Neuronal stem cell (in vitro differentiated cells): ENCODE measurements at places on chromosomes 7 and 10.

DNA sequence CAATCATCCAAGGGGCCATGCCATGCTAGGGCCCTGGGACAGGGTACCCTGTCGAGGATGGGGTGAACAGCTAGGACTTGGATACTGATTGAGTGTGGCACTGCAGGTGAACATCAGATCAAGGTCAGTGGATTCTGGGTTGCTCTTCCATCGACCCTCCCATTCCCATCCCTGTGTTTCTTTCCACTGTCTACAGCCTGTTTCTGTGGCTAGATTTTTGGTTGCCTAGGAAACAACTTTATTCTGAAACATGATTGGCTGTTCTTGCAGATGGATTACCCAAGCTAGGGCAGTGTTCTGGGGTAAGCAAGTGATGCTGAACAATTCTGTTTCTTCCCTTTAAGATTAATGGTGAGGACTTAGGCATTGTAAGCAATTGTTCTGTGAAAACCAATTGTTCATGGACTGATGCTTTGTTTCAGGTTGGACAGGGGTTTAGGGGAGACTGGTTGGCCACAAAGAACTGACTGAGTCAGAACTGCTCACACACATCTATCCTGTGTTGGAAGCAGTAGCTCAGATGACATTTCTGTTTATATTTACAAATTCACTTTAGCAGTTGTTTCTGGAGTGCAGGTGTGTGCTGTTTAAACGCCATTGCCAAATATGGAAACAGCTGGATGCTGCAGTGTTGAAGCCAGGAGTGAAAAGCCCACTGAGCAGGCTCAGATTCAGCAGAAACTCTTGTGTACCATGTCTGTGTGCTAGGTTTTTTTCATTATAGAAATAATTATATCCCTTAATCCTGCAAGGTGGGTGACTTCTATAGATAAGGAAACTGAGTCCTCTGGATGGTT lies 102.3 kb upstream of the BTBD16 start:
- no peak for DNase-seq

GRCh38 chr7:157890921-157891401 lies 554.2 kb downstream of the DNAJB6 start:
- DNase-seq: no peak

DNA sequence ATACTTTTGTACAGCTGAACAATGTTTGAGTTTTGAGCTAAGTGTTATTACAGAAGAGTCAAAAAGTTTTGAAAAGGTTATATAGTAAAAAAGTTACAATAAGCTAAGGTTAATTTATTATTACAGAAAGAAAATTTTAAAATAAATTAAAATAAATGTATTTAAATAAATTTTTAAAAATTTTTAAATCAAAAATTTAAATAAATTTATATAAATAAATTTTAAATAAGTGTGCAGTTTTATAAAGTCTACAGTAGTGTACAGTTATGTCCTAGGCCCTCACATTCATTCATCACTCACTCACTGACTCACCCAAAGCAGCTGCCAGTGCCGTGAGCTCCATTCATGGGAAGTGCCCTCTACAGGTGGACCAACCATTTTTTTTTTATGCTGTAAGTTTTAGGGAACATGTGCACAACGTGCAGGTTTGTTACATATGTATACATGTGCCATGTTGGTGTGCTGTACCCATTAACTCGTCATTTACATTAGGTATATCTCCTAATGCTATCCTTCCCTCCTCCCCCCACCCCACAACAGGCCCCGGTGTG lies 462.9 kb upstream of the ZMIZ1 start:
- no peak for DNase-seq

GRCh38 chr10:14820775-14821154 lies 17.1 kb downstream of the CDNF start:
- DNase-seq: no peak

- no peak for DNase-seq
Observed at GRCh38 chr7:18541181-18541870, 45.8 kb downstream of the HDAC9 start.

GRCh38 chr10:123535386-123535785 lies 130.8 kb upstream of the GPR26 start:
- DNase-seq: no peak

DNA sequence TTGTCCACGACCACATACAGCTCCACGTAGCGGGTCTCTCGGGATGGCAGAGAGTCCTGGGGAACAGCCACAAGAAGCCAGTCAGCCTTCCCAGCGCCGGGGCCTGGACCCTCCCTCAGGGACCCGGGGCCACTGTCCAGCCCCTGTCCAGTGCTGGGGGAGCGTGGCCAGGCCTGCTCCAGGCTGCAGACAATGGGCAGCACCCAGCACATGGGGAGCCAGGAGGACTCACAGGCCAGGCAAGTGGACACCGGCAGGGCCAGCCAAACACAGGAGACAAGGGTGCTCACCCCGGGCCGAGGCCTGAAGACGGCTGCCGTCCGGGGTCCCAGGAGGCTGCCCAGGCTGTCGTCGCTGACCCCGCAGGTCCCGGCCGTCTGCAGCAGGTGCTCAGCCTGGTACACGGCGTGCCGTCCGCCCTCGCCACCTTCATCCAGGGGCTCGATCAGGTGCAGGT lies 3.7 kb downstream of the ADAM8 start:
- DNase-seq: no peak

GRCh38 chr7:51620706-51621105 lies 304.1 kb upstream of the COBL start:
- no peak for DNase-seq

- no peak for DNase-seq
Observed at GRCh38 chr10:33722067-33722466, 387.6 kb upstream of the NRP1 start.

DNA sequence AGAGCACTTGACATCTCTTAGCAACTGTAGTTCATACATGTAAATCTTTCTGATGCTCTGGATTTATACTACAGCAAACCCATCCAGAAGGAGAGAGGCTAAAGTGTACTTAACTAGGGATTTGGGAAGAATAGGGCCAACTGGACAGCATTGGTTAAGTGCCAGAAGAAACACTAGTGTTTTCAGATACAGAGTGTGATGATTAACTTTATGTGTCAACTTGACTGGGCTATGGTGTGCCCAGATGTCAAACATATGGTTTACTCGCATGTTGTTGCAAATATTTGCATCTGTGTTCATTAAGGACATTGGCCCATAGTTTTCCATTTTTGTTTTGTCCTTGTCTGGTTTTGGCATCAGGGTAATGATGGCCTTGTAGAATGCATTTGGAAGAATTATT lies 384.7 kb upstream of the KCND2 start:
- no peak for DNase-seq

GRCh38 chr10:22314852-22315251 lies 1.3 kb upstream of the COMMD3 start:
- no peak for DNase-seq

GRCh38 chr10:34758447-34758996 lies 56.6 kb downstream of the PARD3 start:
- no peak for DNase-seq

DNA sequence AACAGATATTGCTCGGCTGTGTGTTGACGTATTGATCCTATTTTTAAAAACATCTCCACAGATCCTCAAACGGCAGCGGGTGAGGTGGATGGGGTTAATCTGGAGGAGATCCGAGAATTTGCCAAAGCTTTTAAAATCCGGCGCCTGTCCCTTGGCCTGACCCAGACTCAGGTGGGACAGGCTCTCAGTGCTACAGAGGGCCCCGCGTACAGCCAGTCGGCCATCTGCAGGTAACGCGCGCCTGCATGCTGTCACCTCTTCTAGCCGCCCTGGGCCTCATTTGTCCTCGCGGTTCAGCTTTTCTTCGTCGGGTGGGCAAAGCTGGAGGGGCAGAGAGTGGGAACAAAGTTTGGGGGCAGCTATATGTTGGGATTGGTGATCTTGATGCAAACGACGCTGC lies 105.7 kb upstream of the YAE1 start:
- DNase-seq: no peak

- no peak for DNase-seq
Observed at GRCh38 chr10:119962837-119963236, 70.3 kb downstream of the SEC23IP start.

DNA sequence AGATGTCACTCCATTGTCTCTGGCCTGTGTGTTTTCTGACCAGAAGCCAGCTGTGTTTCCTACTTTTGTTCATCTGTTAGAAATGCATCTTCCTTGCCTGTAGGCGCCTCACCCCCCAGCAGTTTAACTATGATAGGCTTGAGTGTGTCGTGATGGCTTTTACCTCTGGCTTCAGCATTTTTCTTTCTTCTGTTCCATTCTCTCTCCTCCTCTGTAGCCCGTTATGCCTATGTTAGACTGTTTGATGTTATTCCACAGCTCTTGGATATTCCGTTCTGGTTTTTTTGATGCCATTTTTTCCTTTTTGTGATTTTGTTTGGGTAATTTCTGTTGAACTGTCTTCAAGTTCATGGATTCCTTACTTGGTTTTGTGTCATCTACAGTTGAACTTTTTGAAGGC lies 17.9 kb downstream of the MMP21 start:
- no peak for DNase-seq

DNA sequence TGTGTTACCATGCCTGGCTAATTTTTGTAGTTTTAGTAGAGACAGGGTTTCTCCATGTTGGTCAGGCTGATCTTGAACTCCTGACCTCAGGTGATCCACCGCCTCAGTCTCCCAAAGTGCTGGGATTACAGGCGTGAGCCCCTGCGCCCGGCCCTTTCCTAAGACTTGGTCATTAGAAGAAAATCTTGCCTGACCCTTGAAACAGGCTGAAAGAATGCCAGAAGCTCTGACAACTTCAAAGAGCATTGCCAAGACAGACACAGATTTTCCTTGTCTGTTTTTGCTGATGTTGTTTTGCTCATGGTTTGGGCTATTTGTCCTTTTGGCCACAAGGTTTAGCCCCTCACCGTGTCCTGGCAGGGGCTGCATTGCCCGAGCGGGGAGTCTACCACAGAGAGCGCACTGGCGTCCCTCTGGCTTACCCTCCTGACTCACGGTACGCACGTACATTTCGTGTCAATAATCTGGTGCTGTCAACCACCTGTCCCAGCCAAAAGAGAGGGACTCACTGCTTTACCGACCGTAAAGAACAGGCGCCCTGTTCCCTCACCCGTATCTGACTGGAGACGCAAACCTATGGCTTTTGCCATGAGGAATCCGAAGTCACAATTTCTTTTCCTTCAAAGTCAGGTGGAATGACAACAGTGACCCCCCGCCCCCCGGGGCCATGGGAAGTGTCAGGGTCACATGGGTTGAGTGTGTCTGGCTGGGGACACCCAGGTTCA lies 10.1 kb upstream of the INPP5A start:
- no peak for DNase-seq

- DNase-seq: no peak
Observed at GRCh38 chr7:2667843-2668242, 20.2 kb upstream of the AMZ1 start.

DNA sequence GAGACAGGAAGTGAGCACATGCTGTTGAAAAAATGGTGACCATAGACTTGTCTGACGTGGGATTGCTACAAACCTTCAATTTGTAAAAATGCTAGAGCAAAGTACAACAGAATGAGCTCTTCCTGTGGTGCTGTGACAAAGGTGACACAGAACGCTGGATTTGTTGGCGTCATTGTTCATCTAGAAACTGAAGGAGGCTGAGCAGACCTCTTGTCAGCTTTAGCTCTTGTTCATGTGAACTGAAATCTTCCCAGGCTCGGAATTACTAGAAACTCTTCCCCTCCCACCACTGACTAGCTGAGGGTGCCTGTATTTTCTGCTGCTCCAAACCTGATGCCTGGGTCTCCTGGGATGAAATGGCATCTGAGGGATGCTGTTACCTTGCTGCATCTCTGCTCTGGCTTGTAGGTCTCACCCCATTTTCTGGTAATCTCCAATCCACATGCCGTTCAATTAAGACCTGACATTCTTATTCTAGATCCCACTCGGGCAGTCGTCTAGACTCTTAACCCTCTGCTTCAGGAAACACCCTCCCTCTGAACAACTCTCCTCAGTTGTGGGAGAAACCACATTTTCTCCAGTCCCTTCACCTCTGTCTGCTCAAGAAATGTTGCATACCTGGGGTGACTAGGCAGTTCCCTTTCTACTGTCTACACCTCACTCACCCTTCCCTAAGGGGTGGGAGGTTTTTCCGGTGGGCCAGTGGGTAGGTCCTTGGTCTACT lies 349.3 kb downstream of the CXCL12 start:
- DNase-seq: no peak

DNA sequence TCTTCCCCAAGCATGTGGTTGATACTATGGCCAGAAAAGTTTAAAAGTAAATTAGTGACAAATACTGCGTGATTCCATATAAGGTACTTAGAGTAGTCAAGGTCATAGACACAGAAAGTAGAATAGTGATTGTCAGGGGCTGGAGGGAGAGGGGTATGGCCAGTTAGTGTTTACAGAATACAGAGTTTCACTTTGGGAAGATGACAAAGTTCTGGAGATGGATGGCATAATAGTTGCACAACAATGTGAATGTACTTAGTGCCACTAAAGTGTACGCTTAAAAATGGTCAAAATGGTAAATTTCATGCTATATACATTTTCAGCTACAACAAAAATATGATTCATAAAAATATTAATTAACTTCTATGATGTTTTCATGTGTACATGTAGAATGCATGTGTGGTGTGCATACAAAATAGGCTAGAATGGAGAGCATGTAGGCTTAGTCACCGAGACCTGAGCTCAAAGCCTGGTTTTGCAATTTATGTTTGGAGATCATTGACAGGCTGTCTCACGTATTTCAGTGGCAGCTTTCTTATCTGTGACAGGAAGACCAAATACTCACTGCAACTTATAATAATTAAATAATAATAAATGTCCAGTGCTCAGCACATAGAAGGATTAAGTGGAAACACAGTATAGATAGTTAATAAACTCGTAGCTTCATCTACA lies 625.6 kb downstream of the SUGCT start:
- DNase-seq: no peak

GRCh38 chr10:133160826-133161471 lies 930 bp downstream of the KNDC1 start:
- no peak for DNase-seq

DNA sequence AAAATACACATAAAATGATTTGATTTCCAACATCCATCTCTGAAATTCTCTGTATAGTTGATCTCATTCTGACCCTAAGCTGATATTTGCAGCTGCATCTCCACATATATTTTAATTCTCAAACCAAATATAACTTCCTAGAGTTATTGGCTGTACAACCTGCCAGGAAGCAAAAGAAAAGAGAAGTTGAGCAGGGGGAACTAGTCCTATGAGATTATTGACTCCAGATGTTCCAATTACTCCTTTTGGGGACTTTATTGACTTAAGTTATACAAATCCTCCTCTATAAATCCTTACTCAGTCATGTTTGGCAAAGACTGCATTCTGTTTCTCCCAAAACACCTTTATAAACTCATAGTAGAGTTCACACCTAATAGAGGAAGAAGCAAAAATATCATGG lies 599.4 kb upstream of the ANKRD30A start:
- DNase-seq: no peak

- DNase-seq: no peak
Observed at GRCh38 chr10:83806717-83807116, 332.6 kb upstream of the GHITM start.

GRCh38 chr7:137734221-137734620 lies 112.6 kb downstream of the DGKI start:
- no peak for DNase-seq

GRCh38 chr10:101961591-101962498 lies 94.1 kb downstream of the ARMH3 start:
- DNase-seq: no peak
